HFF-Myc (cell line): ENCODE measurements at places on chromosomes 4 and X.

DNA sequence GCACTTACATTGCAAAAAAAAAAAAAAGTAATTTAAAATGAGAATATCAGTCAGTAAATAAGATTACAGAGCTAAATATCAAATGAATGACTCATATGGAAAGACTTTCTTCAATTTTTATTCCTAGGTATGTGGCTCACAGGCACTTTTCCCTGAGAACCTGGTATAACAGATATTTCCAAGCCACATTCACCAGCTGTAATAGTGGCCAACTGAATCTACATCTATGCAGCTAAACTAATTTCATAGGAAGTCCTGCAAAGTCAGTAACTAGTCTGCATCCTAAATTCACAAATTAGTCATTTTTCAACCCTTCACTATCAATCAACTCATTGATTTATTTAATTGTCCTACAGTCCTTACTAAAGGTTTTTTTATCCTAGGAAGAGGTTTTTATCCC, 5.6 kb downstream of the PDE5A start:
- DNase-seq: no peak

DNA sequence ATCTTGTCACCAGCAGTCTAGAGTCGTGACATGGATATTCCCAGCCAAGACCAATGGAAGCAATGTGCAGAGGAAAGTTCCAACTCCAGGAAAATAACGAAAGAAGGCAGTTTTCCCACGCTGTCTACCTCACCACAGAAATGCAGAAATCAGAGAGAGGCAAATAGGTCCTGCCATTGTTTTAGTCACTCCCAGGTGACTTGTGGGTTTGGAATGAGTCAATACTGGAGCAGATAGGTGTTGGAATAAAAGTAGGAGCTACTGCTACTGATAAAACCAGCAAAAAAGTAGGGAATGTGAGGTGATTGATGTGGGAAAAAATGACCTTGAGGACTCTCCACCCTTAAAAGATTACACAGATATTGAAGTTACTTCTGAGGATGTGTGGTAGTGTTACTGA, 72.8 kb upstream of the RAI2 start:
- no peak for DNase-seq

GRCh38 chrX:37378404-37378803, 29.2 kb downstream of the PRRG1 start:
- DNase-seq: no peak

DNA sequence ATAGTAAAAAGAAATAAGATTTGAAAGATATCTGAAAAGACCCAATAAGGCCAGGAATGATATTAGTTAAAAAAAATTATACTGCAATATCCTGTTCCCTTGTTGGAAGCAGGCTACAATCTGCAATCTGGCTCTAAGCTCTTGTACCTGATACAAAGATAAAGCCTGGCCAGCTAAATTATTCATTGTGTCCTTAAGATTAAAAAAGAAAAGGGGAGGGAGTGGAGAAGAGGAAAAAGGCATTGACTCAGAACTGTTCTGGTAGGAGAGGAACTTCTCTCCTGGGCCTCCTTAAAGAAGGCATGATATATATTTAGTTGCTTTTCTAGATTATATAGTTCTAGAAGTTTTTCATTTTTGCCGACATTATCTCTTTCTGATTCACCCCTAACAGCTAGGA, 46.7 kb downstream of the IRF2 start:
- DNase-seq: no peak

DNA sequence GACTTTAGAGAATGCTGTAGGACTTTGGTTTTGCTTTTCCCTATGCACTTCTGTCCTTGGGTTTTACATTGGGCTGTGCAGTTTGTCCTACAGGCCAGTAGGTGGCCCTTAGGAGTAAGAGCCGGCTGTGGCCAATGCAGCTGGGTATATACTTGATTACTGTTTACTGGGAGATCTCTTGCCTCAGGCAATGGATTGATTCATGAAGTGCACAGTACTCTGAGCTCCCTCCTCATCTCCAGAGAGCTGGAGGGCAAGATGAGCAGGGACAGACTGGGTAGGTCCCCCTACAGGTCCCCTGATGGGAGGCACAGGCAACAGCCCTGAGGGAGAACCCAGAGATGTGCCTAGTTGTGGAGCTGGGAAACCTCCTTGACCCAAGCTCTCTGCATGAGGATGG, 103.8 kb upstream of the QRFPR start:
- DNase-seq: peak; percentile 15

DNA sequence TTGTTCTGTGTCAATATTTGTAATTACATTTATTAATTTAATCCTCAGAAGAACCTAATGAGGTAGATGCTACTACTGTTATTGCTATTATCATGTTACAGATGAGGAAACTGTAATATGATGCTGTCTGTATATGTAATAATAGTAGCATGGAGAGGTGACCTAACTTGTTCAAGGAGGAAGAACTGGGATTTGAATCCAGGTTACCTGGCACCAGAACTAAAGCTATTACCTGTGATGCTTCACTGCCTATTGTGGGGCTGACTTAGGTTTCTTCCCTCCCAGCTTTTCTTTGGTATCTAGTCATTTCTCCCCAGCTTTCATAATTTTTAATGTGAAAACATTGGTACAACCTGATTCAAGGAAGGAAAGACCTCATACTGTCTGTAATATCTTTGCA, 43.6 kb downstream of the RAPGEF2 start:
- no peak for DNase-seq

DNA sequence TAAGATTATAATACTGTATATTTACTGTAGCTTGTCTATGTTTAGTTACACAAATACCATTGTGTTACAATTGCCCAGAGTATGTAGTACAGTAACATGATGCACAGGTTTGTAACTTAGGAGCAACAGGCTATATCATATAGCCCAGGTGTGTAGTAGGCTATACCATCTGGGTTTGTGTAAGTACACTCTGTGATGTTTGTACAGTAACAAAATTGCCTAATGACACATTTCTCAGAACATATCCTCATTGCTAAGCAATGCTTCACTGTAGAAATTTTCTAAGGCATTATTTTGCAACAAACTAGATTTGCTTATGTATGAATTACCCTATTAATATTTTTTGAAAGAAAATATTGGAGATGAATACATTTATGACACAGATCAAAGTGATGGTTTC, 1390.9 kb downstream of the C4orf33 start:
- no peak for DNase-seq

- peak; percentile 2 for DNase-seq
Observed at GRCh38 chr4:37389967-37390580, 145.5 kb downstream of the NWD2 start.

- DNase-seq: no peak
Observed at GRCh38 chr4:38152721-38153386, 192.7 kb downstream of the PTTG2 start.

DNA sequence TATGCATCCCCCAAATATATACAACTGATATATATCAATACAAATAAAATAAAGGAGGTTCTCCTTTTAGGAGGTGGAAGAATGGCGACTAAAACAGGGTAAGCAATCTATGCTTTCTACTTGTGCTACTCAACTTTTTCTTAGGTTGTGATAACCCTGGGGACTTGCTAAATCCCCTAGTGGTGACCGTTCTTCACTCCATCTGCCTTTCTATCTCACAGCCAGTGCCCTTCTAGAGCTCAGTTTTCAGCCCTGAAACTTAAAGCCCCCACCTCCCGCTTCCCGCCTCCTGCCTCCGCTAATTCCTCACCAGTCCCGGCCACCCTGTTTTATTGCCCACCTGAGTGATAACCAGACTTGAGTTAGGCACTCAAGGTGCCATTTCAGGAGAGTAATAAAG, 15.5 kb upstream of the ESX1 start:
- DNase-seq: no peak

GRCh38 chr4:149292425-149293007, 523.1 kb downstream of the IQCM start:
- DNase-seq: no peak

GRCh38 chr4:107212565-107212964, 176.5 kb upstream of the DKK2 start:
- DNase-seq: peak; percentile 80

- no peak for DNase-seq
Observed at GRCh38 chrX:151359931-151360871, 36.8 kb upstream of the VMA21 start.

DNA sequence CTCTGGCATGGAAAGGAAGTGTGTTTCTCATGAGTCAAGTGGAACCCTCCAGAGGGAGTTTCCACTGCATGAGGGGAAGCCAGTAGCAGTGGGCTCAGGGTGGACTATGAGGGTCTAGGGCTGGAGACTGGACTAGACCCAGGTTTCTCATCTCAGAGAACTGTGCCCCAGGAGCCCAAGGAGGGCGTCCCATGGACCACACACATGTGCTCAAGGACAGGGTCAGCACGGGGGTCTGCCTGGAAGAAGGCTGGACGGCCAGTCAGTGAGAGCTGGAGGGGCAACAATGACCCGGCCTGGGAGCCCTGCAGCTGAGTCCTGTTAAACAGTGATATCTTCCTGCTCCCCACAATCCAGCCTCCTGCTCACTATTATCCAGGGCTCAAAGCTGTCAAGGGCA, 5.8 kb upstream of the CTSO start:
- no peak for DNase-seq

GRCh38 chr4:150167054-150167453, 88.8 kb downstream of the DCLK2 start:
- DNase-seq: no peak

- DNase-seq: no peak
Observed at GRCh38 chr4:109278594-109279031, 23.8 kb downstream of the COL25A1 start.

DNA sequence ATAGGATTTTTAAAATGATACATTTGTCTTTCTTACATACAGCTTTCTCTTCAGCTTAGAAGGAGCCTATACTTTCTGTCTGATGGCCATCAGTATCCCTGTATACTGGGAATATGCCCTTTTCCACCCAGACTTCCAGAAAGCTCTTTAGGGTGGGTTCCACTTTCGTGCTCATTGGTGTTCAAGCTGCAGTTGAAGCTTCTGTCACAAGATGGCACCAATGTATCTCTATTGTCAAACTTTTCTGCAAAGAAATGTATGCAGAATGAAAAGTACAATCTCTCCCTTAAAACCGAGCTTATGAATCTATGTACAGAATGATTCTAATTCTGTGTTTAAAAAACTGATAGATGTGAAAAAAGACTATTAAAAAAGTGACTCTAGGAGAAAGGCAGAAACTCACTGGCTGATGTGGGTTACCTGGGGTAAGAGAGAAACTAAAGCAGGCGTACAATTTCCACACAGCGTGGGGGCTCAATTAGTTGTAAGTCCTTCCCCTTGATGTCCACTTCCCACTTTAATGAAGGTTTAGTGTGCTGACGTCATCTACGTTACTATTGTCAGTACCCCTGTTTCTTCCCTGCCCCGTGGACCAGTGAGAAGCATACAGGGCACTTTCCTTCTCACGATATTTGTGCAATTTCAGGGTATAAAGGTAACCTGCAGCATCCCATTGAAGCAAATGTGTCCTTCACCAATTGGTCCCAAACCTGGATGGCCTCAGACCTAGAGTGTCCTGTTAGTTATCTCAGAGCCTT, 57.3 kb upstream of the TCEAL2 start:
- DNase-seq: no peak

DNA sequence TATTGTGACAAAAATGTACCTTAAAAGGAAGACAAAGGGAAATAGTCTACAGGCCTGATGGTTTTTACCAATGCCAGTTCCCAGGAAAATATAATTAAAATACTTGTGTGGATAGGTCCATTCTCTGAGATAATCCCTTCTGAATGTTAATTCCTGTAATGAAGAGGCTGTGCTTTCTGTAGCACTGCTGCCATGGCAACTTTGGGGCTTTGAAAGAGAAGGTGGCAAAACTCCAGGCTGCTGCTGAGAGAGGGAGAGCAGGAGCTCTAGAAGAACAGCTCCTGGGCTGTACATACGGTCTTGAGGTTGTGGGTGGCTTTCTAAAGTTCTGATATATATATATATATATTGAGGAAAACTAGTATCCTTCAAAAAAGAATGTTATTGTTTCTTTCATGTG, 125.4 kb downstream of the PDLIM5 start:
- no peak for DNase-seq

- DNase-seq: no peak
Observed at GRCh38 chr4:8220661-8221450, 21.8 kb downstream of the SH3TC1 start.

DNA sequence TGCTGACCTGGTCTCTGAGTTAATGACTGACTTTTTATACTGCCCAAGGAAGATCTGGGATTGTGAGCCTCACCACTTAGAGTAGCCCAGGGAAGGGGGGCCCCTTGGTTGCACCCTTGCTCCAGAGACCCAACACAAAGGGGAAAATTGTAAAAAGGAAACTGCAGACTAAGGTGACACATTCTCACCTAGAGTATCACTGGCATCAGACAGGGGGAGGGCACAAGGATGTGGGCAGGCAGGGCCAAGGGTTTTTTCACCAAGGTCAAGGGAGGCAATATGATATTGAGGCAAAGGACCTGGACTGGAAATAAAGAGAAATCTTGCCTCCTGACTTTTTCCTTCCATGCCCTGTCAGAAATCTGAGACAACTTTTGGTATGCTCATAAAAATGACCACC, 386.2 kb upstream of the FGF16 start:
- no peak for DNase-seq

GRCh38 chr4:121736735-121737351, 28.1 kb downstream of the SMIM43 start:
- peak; percentile 36 for DNase-seq

DNA sequence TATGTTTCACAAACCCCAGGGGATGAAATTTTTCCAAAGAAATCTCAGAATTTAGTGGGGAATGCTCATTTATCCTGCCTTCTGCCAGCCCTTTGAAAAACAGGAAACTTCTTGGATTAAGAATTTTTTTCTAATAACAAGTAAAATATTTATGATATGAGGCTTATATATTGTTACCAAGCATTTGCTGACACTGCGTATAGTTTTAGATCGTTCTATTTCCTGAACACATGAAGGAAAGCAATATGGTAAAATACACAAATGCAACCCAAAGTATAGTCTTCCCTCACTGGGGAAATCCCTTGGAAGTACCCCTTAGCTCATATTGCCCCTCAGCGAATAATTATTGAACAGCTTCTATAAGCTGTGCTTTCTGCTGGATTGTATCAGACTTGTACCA, 54.4 kb upstream of the MND1 start:
- DNase-seq: no peak

GRCh38 chr4:68693325-68694075, 23.0 kb upstream of the UGT2B15 start:
- no peak for DNase-seq

DNA sequence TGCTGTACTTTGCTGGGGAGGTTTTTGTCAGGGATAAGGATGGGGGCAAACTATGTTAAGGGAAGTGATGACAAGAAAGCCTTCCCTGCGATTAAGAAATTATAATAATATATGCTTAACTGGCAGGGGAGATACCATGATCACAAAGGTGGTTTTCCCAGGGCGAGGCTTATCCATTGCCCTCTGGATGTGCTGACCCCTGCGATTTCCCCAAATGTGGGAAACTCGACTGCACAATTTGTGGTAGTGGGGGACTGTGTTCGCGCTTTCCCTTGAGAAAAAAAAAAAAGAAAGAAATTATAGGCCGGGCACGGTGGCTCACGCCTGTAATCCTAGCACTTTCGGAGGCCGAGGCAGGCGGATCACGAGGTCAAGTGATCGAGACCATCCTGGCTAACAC, 24.5 kb downstream of the SLC25A43 start:
- DNase-seq: no peak

DNA sequence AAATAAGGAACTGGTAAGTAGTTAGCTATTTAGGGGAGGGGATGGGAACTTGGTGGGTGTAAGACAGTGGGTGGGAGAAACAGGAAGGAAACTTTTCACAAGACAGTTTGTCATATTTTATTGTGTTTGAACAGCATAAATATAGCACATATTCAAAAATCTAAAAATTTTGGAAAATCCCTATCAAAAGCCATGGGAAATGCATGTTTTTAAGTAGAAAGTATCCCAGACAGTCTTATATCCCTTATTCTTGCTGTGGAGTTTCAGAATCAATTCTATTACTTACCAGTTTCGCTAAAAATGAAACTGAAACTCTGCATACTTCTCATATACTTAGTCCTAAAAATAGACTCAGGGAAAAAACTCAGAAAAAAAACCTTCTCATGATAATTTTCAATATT, 22.3 kb upstream of the RASGEF1B start:
- DNase-seq: no peak
